Activated T-cell treated with anti-CD3 and anti-CD28 coated beads, Interleukin-2, amount 50 U/mL, for 1 hour (primary cell): ENCODE measurements at places on chromosomes 1 and 21.
A peak's percentile ranks its signal among the peaks of the same experiment; 100 is the strongest.

DNA sequence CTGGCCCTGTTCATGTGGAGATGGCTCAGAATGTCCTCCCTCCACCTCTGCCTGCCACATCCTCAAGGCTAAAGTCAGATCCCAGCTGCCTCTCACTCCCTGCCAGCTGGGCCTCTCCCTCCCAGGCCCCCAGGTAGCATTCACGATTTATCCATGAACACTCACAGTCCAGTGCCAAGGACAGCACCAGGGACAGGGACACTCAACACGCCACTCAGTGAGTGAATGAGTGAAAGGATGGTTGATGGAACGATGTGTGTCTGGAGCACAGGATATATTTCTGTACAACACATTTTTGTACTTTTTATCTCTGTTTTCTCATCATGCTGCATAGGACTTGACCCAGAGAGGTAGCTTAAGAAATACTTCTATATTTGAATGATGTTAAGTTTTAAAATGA, 10.1 kb downstream of the CYP4A11 start:
- no peak for DNase-seq

DNA sequence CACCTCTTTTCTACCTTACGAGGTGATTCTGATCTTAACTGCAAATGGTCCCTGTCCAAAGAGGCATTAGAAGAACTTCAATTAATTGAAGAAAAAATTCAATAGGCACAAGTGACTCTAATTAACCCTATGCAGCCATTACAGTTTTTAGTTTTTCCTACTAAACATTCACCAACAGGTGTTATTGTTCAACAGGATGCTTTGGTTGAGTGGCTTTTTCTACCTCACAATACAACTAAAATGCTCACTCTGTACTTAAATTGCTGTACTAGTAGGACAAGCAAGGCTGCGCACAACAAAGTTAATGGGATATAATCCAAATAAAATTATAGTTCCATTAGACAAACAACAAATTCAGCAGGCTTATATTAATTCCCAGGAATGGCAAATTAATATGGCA, 11.6 kb upstream of the PM20D1 start:
- DNase-seq = no peak

DNA sequence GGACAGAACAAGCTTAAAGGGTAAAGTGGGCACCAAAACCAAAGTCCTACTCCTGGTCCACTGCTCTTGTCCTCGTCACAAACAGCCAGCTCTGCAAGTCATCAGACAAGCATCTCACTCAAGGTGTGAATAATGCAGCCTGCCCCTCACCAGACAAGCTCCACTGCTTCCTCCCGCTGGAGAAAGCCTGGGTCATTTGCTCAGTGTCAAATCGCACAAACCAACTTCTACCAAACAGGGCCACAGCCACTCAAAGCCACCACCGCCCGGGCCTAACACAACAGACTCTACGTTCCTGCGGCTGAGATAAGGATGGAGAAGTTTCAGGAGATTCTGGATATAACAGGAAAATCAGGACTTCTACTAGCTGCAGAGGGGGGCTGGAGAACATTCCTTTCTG, 3.3 kb downstream of the SSBP3 start:
- no peak for DNase-seq

- no peak for DNase-seq
Measured at GRCh38 chr1:97976801-97977200, 56.0 kb upstream of the DPYD start.

GRCh38 chr1:207004931-207005830, 27.4 kb downstream of the C1orf116 start:
- DNase-seq = peak; percentile 26

DNA sequence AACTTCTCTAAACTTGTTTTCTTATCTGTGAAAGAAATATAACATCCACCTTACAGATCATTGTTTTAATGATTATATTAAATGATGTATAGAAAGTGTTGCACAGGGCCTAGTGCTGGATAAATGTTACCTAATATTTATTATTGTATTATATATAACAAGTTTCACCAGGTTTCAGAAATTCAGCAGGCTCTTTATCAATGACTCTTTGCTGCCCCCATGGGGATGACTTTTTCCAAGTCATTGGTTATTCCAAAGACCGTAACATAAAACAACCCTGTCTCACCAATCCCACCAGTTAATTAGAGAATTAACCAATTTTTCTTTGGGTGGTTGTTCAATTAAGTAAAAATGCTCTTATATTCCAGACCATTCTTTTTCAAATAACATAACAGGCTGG, 7.3 kb upstream of the DEDD start:
- DNase-seq = no peak

DNA sequence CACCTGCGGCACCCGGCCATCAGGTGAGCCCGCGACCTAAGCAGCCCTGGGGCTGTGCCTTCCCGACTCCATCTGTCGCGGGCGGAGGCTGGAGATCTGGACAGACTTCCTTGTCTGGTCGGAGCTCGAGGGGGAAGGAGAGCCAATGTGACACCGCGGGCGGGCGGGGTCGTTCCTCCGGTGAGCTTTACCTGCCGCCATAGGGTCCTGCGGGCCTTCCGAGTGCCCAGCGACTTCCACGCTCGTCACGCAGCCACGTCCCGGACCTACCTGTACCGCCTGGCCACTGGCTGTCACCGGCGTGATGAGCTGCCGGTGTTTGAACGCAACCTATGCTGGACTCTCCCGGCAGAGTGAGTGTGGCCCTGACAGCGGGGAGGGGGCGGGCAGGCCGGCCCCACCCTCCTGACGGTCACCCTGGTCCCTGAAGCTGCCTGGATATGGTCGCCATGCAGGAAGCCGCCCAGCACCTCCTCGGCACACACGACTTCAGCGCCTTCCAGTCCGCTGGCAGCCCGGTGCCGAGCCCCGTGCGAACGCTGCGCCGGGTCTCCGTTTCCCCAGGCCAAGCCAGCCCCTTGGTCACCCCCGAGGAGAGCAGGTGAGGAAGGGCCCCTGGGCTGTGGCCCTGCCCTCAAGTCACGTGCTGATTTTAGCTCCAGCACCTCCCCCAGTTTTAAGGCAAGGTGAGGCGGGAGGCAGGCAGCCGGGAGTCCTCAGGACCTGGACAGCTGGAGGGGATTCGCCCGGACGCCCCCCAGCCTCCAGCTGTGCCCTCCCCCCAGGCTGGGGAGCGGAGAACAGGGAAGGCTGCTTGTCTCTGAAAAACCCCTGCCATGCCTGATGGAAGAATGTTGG, 1.1 kb downstream of the PUSL1 start:
- DNase-seq = peak; percentile 43

GRCh38 chr1:1847061-1847850, 43.6 kb downstream of the GNB1 start:
- no peak for DNase-seq

- DNase-seq = peak; percentile 73
Measured at GRCh38 chr1:221712776-221713431, 29.0 kb downstream of the DUSP10 start.

DNA sequence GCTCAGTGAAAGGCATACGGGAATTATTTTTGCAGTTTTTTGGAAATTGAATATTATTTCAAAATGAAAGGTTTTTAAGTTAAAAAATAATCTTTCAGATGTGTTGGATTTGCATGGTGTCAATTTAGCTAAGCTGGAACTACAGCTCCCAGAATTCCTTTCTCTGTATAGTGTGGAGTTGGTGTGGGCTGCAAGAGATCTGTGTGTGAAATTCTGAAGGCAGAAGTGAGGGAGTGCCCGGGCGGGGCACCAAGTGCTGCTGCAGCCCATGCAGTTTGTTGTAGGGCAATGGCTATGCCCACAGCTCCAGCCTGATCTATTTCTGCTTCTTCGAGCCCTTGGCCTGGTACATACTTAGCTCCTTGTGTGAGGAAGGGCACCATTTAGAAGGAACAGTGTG, 60.5 kb upstream of the CSF1 start:
- DNase-seq = no peak

GRCh38 chr1:79613046-79613445, 606.5 kb upstream of the ADGRL4 start:
- no peak for DNase-seq

DNA sequence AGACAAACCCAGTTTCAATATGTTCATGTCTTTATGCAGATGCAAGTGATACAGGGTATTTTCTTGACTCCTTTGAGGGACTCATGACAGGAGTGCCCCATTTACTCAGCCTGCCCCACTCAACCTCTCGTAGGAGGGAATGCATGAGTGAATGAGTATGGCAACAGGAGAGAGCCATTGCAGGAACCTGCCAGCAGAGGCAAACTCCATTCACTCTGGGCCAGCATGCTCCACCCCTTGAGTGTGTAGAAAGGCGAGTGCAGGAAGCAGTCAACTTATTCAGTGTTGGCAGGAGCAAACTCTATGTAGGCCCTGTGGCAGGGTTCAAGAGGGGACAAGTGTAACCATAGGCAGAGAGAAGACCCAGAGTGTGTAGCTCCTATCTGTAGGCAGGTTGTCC, 1526.3 kb downstream of the PLA2G4A start:
- no peak for DNase-seq

DNA sequence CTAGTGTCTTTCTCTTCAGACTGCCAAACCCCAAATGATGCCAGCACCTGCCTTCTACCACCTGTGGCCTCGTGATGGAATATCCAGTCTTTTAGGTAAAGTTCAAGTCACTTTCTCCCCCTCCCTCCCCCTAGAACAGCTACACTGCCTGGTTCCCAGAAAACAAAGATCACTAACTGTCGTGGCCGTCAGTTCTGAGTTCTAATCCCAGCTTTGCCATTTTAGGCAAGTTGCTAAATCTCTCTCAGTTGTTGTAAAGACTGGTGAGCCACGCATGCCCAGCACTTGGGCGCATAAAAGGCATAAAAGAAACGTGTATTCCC, 648 bp upstream of the TRAPPC3 start:
- DNase-seq = no peak

- no peak for DNase-seq
Measured at GRCh38 chr1:77847621-77848080, 40.8 kb upstream of the NEXN start.

- DNase-seq = no peak
Measured at GRCh38 chr1:152112885-152113432, 2.3 kb downstream of the TCHH start.

GRCh38 chr1:3495776-3496745, 41.6 kb downstream of the ARHGEF16 start:
- no peak for DNase-seq

DNA sequence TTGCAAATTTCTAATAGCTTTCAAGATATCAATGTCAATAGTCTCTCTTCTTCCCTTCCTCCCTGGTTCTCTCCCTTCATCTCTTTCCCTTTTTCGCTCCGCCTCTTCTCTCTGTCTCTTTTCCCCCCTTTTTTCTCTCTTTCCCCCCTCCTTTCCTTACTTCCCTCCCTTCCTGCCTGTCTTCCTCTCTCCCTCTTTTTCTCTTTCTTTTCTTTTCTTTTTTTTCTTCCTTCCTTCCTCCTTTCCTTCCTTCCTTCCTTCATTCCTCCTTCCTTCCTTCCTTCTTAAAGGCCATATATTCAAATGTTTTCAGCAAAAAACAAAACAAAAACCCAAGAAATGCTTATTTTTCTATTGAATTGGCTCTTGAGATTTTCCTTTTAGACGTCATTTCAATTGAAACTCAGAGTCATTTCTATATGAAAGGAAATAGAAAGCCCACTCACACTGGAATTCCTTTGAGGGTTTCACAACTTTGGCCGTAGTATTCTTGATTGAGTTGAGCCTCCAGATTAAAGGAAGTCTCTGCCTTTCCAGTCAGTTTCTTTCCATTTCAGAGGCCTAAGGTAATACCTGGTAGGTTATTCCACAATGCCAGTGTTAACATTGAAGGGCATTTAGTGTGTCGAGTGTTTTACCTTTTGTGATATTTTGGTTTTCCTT, 551.5 kb downstream of the LMO4 start:
- DNase-seq = no peak

DNA sequence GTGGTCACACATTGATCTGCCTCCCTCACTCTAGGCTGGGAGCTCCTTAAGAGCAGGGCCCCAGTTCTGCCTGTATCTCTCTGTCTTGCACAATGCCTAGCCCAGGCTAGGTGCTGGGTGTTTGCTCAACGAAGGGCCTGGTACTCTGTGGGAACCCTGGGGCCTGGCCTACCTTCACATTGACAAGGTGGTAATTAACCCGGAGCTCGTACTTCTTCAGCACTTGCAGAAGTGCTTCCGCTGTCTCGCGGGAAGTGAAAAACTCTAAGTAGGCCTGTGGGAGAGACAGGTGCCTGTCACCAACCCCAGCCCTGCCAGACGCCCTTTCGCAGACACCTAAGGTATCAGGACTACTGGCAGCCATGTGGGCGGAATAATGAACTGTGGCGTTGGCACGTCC, 13.7 kb downstream of the MTHFR start:
- DNase-seq = no peak

DNA sequence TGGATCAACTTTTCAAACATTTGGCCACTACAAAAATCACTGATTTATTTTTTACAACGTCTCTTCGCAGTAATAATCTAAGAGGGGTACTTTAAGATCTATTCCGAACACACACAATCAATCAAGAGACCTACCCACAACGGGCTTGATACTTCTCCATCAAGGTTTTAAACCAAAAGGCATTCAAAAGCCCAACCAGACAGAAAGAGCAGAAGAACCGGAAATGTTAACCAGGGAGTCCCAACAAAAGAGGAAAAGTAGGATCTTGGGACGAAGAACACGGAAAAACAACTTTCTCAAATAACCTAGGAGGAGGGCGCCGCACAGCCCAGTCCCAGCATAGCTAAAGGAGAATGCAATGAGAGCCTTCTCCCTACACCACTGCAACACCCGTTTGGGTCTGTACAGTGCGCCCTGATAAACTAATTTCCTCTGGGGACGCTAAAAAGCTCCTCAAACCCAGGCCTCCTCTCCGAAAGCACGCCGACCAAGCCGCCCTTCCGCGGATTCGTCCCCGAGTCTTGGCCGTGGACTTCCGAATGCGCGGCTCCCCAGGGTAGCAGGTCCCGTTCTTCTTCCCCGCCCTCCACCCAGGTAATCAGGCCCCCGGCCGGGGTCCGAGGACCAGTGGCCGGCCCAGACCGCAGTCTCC, 623 bp downstream of the RPL22 start:
- no peak for DNase-seq

DNA sequence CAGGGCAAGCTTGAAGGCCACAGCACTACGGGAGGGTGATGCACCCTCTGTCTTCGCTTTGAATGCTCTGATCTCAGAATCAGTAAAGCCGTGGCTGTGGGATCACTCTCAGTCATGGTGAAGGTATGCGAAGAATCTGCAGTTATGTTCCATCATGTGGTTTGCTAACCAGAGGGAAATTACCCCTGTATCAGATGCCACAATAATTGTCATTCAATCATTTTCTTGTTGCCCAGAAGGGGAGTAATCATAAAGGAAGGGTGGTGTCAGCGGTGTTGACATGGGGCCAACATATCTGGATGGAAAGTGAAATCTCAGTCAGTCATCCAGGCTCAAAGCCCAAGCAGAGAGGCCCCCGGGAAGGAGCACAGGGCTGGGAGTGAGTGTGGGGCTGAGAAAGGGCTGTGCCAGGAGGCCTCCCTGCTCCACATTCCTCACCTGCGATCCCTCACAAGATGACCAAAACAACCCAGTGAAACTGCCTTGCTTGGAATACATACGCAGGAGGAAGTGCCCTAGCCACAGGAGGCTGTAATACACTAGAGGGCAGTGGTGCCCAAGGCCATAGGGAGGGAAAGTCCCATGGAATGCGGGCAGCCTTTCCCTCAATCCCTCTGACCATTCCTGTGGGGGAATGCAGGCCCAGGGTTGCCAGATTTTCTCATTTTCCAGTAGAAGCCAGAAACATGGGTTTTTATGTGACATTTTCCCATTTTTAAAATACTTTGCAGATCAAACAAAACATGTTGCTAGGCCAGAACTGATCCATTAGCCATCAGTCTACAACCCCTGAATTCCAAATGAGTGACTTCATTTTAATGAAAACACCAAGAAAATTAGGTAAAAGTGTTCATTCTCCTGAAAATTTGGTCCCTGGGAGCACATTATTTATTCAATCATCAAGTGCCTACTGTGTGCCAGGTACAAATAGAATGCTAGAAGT, 95.7 kb upstream of the VANGL1 start:
- no peak for DNase-seq
